Fibroblast of the aortic adventitia (primary cell): ENCODE measurements at places on chromosomes 11 and 22. TPM values are rescaled to one million over a fixed set of nuclear protein-coding genes. Genes with fewer than 3 reads are reported as not detected.

Gene EXT2
- 100 and 148 TPM in 2 replicates for total RNA-seq

- DNase-seq = no peak
Measured at GRCh38 chr11:97000481-97000880, 610.7 kb downstream of the JRKL start.

- DNase-seq = no peak
Measured at GRCh38 chr11:117668321-117668751, 128.7 kb downstream of the DSCAML1 start.

Gene SCGB2A2
- total RNA-seq = not detected in 2 replicates

Gene OR4A16
- not detected in 2 replicates for total RNA-seq

DNA sequence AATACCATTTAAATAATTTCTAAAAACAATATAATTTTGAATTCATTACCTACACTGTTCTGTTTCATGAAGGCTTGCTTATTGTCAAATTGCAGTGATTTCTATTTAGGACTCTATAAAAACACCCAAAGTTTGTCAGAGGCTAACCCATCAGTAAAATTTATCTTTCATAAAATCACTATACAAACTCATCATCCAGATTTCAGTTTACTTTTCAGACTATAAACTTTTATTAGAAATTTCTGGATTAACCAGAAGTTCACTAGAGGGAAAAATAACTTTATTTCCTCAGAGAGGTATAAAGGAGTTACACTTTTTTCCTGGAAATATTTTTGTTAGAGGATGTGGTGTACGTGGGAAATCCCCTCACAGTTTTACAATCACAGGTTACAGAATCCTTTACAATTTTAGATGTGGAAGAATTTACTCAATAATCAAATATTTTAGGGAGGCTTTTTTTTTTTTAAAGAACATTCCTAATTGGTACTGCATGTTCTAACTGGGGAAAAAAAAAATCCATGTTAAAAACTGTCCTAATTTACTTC is 176.7 kb downstream of the SWAP70 start:
- DNase-seq = no peak

Gene SLC16A8
- 0.18 and 1.6 TPM in 2 replicates for total RNA-seq

DNA sequence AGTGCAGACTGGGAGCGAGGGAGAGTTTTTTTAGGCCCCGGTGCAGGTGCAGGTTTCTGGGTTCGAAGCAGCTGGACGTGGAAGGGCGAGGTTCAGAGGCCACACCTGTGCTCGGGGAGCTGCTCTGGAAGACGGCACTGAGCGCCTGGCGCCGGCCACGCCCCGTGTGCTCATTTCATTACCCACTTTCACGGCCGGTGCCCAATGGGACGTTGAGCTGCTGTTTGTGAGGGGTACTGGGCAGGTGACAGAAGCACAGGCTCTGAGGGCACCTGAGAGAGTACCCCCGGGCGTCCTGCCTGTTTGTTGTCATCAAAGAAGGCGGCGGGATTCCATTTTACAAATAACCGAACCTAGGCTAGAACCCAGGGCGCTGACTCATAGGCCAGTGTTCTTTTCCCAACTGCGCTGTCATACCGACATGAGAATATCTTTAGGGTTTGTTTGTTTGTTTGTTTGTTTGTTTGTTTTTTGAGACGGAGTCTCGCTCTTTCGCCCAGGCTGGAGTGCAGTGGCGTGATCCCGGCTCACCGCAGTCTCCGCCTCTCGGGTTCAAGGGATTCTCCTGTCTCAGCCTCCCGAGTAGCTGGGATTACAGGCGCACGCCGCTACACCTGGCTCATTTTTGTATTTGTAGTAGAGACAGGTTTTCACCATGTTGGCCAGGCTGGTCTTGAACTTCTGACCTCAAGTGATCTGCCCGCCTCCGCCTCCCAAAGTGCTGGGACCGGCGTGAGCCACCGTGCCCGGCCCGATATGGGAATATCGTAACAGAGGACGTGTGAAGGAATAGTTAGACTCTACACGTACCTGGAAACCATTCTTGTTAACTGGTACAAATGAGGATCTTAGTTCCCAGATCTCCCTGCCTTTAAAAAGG is 16.6 kb upstream of the SPTBN2 start:
- DNase-seq = no peak

- no peak for DNase-seq
Measured at GRCh38 chr11:96893988-96894387, 504.2 kb downstream of the JRKL start.

DNA sequence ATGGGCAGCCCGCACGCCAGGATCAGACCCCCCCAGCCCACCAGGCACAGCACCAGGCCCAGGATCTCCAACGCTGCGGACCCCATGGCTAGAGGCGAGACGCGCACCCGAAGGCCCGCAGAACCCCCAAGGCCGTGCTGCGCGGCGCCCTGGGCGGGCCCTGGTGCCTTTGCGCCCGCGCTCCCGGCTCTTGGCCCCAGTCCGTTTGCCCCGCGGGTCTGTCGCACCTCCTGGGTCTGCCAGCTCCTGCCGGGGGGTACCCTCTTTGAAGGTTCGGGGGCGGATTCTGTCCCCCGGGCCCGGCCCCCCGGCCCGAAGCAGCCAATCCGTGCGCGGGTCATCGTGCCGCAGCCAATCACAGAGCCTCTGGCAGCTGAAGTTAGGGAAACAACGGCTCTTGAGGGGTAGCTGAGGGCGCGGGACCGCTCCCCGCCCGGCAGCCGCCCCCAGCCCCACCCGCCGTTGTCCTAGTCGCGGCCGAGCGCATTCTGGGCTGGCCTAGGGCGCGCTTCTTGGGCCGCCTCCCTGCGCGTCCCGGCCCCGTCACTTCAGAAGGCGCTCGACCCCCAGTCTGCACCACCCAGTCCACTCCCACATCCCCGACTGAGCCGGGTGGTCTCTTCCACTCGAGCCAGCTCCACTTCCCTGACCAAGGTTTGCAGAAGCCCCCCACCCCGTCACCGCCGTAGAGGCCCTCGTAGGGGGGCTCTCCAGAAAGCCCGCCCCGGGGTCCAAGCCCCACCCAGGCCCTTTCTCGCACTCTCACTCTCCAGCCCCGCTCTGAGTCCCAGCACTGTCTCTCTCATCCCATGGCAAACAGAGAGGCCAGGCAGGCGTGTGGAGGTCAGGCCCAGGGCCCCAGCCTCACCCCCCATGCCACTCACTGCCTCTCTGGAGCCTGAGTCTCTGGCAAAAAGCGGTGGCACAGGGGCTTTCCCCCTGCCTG is at the start of gene CLDN5:
TSS of gene CLDN5 (minus strand) at position 241 of the 946 bp plus-strand sequence. CDS start at position 86, 155 bp downstream.
- no peak for DNase-seq

GRCh38 chr11:104772806-104773241 is 125.4 kb downstream of the CASP12 start:
- DNase-seq = peak; percentile 75
